ENCODE measurements at places on chromosomes 4 and X.

- no peak for DNase-seq
Measured at GRCh38 chr4:101128473-101128872, 218.9 kb downstream of the PPP3CA start.

- no peak for DNase-seq
Measured at GRCh38 chrX:25805744-25806143, 332.4 kb upstream of the MAGEB18 start.

- DNase-seq, result no peak
Measured at GRCh38 chr4:42881253-42881652, 11.3 kb upstream of the GRXCR1 start.

- no peak for DNase-seq
Measured at GRCh38 chr4:74919783-74920182, 13.1 kb upstream of the PARM1 start.

GRCh38 chr4:37236165-37236564 is 8.4 kb upstream of the NWD2 start:
- DNase-seq, result no peak

DNA sequence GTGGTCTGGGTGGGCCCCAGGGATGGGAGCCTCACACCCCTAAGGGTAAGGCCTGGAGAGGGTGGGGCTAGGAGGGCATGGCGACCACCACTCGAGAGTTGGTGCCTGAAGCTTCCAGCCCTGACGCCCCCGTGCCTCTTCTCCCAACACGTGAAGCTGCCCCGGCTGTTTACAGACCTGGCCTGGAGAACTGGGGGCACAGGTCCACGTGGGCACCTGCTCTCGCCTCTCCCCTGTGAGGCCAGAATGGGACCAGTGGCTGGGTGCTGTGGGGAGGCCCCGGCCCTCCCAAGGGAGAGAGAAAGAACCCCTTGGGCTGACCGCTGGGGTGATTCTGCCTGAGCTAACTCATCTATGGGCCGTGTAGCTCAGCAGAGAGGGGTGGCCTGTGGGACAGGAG is 15.5 kb downstream of the NAT8L start:
- no peak for DNase-seq

DNA sequence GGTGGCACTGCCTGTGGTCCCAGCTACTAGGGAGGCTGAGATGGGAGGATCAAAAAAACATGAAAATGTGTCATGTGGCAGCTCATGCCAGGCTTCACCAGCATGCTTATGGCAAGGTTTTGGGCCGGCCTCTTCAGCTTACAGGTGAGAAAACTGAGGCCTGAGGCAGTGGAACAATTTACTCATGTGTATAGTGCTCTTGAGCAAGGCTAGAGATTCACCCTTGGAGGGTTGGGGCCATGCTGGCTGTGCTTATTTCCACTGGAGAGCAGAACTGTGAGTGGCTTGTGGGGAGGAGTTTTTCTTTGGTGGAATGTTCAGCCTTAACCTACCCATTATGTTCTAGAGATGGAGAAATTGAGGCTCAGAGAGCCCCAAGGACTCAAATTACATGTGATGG is 31.8 kb downstream of the NSD2 start:
- DNase-seq, result no peak

- no peak for DNase-seq
Measured at GRCh38 chr4:70701271-70701670, 12.9 kb downstream of the UTP3 start.

GRCh38 chr4:184318852-184319251 is 101.2 kb upstream of the ENPP6 start:
- DNase-seq, result no peak

DNA sequence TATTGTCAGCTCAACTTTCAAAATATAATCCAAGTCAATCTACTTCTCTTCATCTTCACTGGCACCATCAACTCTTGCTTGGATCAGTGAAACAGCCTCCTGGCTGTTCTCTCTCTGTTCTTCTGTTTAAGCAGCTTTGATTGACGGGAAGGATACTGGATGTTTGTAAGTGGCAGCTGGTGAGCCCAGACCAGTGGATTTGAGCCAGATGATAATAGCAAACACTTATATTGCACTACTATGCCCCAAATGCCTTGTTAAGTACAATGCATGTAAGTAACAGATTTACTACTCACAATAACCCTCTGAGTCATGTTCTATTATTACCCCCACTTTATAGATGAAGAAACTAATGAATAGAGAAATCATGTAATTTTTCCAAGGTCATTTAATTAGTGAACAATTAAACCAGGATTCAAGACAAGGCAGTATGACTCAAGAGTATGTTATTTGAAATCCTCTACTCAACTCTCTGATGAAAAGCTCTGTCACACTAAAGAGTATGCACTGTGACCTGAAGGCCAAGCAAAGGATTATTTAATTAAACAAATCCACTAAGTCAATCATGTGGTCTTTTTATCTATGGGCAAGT is 44.8 kb downstream of the SPANXN3 start:
- DNase-seq, result no peak

- DNase-seq, result no peak
Measured at GRCh38 chr4:18366892-18367291, 345.3 kb upstream of the LCORL start.

GRCh38 chr4:172808196-172808595 is 360.4 kb upstream of the GALNT7 start:
- no peak for DNase-seq

- DNase-seq, result no peak
Measured at GRCh38 chrX:99603091-99603814, 806.8 kb downstream of the PCDH19 start.

- no peak for DNase-seq
Measured at GRCh38 chrX:16119353-16120220, 3.8 kb upstream of the GRPR start.

DNA sequence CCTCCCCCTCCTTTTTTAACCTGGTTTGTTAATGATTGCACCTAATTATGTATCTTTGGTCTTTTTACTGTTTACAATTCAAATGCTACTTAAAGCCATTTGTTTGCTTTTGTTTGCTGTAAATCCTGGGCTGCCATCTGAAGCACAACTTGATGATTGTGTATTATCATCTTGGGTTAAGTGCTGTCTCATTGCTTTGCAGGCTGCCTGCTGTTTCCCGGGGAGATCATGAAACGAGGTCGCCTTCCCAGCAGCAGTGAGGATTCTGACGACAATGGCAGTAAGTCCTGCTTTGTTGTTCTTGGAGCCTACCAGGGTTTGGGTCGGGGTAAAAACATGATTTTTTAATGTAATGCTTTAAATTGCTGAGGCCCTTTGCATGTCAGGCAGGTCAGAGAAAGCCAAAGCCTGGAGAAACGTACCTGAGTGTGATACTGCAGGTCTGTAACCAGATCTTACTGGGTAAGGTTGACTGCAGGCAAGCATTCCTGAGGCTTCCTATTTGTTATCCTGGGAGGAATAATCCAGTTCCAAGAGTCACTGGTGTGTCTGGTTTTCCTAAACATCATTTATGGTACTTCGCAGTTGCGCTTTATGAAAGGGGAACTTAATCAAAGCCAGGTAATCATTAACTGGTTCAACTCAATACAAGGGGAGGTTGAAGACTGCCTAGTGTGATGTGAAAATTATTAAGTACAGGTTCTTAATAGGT is 22.2 kb downstream of the JADE1 start:
- DNase-seq, result no peak

DNA sequence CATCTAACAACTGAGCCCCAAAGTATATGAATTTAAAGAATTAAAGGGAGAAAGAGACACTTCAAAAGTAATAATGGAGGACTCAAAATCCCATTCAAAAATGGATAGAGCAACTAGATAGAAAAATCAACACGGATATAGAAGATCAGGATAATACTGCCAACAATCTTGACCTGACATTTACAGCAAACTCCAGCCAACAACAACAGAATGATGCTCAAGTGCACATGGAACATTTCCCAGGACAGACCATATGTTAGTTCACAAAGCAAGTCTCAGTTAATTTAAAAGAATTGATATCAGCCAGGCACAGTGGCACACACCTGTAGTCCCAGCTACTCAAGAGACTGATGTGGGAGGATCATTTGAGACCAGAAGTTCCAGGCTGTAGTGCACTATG is 72.0 kb upstream of the SMARCAD1 start:
- DNase-seq, result no peak

DNA sequence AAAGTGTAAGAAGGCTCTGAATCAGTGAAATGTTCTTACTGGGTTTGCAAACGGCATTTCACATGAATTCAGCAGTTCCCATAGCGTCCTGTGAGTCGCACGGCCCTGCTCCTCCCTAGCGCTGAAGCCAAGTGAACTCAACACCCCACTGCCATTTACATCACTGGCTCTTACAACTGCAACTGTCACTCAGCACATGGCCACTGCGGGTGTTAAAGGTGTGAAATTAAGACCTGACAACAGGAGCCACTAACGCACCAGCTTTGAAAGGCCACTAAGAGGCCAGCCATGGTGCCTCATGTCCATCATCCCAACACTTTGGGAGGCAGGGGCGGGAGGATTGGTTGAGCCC is 31.7 kb downstream of the RNF212 start:
- DNase-seq, result no peak

GRCh38 chrX:21408788-21409187 is 34.6 kb downstream of the CNKSR2 start:
- no peak for DNase-seq

GRCh38 chr4:59222221-59222620 is 1977.9 kb upstream of the ADGRL3 start:
- DNase-seq, result no peak

DNA sequence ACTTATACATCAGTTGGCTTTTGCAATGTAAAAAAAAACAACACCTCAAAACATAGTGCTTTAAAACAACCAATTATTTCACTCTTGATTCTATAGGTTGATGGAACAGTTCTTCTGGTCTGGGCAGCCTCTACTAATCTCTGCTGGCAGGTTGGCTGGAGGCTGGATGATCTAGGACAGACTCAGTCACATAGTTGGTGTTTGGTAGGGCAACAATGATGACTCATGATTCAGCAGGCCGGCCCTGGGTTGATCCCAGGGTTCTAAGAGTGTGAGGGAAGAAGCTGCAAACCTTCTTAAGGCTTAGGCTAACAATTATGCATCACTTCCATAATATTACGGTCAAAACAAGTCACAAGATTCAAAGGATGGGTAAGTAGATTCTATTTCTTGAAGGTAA is 558.2 kb downstream of the ZNF674 start:
- no peak for DNase-seq

DNA sequence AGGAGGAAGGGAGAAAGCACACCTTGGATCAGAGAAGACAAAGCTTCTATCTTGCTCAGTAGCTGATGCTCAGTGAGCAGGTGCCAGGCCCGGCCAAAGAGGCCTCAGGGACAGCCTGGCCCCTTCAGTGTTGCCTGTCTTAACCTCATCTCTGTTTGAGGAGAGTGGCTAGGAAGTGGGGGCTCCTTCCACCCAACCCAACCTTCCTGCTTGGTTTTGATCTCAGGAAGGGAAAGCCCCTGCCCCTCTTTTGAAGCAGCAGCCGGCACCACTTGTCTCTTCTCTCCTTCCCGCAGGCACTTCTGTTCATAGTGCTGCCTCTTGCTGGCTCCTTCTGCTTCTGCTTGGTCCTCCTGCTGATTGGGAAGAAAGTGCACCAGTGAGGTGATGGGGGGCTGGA is 2.4 kb upstream of the AFF2 start:
- DNase-seq, result no peak

DNA sequence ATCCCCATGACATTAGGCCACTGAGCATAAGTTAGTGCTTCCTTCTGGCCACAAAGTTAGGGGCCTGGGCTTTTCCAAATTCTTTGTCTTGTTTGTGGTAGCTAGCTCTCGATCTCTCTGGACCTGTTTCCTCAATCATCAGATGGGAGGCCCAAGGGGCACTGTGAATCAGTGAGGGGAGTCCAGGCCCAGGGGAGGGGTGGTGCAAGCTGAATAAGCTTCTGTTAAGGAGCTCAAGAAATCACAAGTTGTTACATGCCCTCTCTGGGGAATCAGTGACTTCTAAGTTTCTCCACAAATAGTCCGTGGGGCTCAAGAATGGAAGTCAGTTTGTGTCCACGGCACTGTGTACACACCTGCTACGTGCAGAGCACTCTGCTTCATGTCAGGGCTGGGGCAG is 15.1 kb downstream of the AWAT2 start:
- no peak for DNase-seq

GRCh38 chrX:114075073-114075673 is 508.7 kb upstream of the HTR2C start:
- DNase-seq, result no peak

GRCh38 chrX:69021141-69021960 is 143.9 kb downstream of the PJA1 start:
- no peak for DNase-seq

- DNase-seq, result no peak
Measured at GRCh38 chr4:40484346-40485090, 145.1 kb downstream of the RBM47 start.

DNA sequence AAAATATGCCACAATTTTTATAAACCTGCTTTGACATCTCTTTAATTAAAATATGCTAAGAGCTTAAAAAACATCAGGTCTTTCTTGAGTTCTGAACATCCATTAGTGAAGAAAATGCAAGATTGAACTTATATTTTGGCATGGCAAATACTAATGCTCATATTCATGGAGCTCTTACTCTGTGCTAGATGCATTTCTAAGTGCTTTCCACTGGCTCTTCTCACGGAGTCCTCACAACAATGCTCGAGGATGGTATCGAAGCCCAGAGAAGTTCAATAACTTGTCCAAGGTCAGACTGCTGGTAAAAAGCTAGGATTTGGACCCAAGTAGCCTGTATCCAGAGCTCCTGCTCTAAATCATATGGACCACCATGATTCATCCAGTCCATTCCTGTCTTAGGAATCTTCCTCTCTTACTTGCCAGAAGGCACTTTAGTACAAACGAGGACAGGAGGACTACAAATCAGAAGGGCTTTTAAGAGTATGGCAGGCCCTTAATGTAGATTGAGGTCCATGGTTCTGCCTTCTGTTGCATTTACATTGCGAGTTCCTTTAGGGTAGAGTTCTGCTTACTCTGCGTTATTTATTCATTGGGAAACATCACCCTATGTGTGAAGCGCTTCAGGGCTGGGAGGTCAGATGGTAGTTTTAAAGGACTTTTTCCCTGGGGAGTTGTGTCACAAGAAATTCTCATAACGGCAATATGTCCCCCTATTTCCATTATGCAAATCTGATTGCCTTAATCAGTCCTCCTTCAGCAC is 199.2 kb downstream of the RASL11B start:
- no peak for DNase-seq

DNA sequence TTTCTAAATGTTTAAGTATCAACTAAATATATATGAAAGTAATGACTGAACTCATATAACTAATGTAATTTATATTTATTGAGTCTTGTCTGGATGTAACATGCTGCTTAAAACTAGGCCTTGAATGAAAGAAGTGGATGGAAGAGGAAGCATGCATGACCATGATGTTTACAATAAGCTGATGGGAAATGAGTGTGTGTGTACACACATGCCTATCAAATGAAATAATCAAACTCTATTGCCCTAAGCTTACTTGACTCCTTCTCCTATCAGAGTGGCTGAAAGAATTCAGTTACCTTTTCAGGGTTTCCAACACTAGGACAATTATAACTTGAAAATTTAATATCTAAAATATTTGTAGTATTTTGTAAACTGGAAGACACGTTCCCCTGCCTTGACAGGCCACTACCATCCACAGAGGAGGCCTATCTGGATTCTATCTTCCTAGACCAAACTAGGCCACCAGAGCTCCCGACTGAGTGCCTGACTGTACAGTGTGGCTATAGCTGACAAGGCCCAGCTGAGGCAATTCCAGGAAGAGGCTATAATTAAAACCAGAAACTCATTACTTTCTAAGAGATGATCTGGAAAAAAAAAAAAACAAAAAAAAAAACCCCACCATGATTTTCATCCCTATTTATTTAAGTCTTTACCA is 7.6 kb downstream of the ARSJ start:
- peak; percentile 54 for DNase-seq

GRCh38 chr4:129043523-129043922 is 49.8 kb downstream of the SCLT1 start:
- DNase-seq, result peak; percentile 19

Measured in AG09319 (cell line).